ENCODE measurements at places on chromosomes 11 and 22.

GRCh38 chr22:45917146-45917545, 59.8 kb downstream of the WNT7B start:
- DNase-seq: no peak

- DNase-seq: no peak
These were observed 28.5 kb downstream of the BTBD10 start for GRCh38 chr11:13434247-13435205.

DNA sequence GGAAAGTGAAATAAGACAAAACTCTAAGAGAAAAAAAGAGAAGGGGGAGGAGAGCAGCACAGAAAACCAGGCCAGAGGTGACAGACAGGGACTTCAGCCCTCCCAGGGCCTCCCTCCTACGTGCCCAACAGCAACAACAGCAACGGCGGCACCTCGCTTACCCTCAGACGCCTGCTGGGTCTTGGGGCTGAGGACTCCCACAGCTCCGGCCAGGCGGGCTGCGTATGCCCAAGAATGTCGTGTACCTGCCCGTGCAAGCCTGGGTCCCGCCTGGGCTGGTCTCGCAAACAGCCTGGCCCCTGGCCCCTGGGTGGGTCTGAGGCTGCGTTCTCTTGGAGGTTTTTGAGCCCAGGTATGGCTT, 30.5 kb downstream of the ARAP1 start:
- no peak for DNase-seq

- DNase-seq: no peak
These were observed 33.7 kb downstream of the OSBPL5 start for GRCh38 chr11:3131330-3131941.

GRCh38 chr11:119567688-119568582, 145.0 kb upstream of the THY1 start:
- DNase-seq: no peak

DNA sequence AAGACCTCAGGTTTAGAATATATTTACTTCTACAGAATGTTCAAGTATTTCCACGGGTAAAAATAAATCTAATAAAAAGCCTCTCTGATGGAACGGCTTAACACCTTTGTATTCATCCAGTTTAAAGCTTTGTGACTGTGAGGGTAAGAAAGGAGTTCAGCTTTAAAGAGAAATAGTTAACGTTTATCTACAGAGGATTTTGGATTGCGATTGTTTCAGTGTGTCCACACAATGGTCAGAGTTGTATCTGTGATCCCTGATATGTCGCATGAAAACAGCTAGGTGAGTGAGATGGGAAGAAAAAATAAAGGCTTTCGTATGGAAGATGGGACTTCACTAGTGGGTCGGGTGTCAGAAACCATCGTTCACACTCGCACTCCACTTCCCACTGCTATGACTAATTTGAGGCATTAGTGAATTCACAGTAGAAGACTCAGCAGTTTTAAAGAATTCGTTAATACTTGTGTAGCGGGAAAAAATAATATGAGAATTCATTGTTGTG, 1.6 kb downstream of the APLP2 start:
- no peak for DNase-seq

DNA sequence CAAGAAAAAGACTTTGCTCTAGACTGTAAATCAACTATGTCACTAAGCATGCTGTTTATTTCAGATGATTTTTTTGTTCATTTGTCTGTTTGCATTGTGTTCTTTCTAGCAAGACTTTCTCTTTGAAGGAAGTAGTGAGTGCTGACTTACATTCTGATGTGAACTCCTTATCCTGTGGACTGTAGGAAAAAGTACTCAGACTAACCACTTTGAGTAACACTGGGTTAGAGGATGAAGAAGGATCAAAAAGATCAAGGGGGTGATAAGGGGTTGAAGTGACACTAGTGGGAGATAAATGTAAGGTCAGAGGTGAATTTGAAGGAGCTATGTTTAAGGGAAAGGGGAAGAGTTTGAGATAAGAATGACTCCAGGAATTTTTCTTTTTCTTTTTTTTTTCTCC, 369.4 kb downstream of the NELL1 start:
- DNase-seq: no peak

- DNase-seq: no peak
These were observed 58.7 kb downstream of the TECTA start for GRCh38 chr11:121159741-121160140.

GRCh38 chr11:111423250-111423615, 44.2 kb upstream of the POU2AF1 start:
- DNase-seq: no peak

DNA sequence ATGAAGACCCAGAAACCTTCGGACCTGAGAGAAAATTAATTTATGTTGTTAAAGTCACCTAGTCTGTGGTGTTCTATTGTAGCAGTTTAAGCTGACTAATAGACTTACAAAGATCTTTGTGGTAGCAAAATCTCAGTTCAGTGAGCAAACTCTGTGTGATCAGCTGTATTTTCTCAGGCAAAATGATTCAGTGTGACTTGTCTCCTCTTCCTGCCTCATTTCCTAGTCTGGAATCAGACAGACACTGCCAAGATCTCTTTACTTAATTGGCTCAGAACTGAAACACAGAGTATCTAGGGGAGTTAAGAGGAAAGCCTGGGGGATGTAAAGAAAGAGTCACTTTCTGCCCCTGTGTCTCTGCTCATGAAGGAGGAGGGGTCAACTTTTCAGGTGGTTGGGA, 564.7 kb downstream of the KCNA4 start:
- DNase-seq: no peak

DNA sequence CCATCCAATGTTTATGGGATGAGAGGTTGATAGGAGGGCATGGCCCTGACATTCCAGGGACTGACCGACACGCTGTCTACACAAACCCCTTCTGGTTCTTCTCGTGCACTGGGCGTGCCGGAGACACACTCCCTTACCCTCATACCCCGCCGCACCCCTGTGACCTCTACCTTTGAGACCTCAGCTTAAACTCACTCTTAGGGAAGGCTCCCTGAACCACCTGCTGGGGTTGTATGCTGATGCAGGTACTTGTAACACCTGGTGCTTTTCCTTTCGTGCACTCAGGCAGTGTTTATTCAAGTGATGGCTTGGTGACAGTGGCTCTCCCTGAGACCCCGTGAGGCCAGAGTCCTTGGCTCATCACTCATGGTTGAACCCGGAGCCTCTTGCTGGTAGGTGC, 12.0 kb downstream of the PPARA start:
- no peak for DNase-seq

DNA sequence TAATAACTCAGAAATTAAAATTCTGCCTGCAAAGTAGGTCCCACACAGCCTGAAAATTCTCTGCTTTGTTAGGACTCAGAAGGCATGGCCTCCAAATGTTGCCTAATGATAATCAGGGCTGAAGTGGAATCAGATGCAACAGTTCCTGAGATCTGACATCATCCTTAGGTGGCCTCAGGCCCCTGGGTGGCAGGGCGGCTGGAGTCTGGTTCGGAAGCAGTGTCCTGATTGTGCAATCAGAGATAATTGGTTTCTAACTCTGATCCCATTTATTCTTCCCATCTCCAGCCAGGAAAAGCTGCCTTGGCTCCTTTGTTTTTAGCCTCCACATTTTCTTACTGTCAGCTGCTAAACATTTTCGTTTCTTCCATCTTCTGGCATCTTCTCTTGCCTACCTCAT, 399.3 kb downstream of the OPCML start:
- no peak for DNase-seq

GRCh38 chr11:32030875-32031503, 59.9 kb upstream of the RCN1 start:
- DNase-seq: no peak

GRCh38 chr11:64670975-64671374, 52.0 kb downstream of the NRXN2 start:
- DNase-seq: no peak

GRCh38 chr11:86800076-86800959, at the start of gene PRSS23:
PRSS23 (plus strand) TSS chr11:86800542; CDS start chr11:86807644, 7,102 bp downstream.
- peak; percentile 24 for DNase-seq

- no peak for DNase-seq
These were observed 240.9 kb upstream of the CADM1 start for GRCh38 chr11:115745066-115745465.

DNA sequence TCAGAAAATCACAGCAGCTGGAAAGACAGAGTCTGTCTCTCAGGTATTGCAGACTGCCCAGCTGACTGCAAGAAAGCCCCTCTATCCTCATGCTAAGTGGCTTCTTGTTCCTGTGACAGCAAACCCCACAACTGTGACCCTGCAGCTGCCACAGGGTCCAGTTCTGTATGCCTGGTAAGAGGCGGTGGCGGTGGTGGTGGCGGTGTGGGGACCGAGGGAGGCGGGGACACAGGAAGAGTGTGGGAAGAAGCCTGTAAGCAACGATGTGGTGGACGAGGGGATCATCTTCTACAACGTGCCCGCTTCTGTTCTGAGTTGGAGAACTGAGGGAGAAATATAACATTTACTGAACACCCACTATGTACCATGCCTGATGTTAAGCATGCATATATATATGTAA, 112.4 kb downstream of the TENM4 start:
- DNase-seq: no peak

GRCh38 chr11:27718863-27719545, 18.7 kb upstream of the BDNF start:
- no peak for DNase-seq
